Activated T-cell treated with anti-CD3 and anti-CD28 coated beads, Interleukin-2, amount 50 U/mL, for 1 hour (primary cell): ENCODE measurements at places on chromosomes 12 and 14.

GRCh38 chr14:51535443-51536044, 116.2 kb upstream of the FRMD6 start:
- DNase-seq: no peak

DNA sequence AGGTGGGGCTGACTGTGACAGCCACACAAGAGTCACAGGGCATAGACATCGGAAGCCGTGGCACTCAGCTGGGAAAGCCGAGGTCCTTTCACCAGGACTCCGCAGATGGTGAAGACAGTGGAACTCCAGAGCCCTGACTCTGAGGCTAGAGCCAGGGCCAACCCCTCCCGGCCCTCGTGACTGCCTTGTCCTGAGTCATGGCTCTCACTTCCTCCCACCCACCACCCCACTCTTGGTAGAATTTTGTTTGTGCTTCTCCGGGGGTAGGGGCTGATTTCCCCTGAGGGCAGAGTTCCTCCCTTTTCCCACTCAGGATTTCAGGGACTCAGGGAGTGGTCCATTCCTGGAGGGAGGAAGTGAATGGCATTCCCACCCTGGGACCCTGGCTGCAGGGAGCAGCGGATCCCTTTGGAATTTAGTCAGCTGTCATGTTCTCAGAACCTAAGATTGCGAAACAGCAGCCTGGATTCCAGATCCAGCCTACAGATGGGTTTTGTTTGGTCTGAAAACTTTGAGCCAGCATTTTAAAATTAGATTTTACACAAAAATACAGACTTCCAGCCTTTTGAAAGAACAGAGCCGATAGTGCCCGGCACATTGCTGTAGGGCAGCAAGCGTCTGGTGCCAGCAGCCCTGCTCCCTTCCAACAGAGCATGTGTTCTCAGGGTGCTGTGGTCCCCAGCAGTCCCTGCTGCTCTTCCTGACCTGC, 50.7 kb downstream of the TPCN1 start:
- no peak for DNase-seq

DNA sequence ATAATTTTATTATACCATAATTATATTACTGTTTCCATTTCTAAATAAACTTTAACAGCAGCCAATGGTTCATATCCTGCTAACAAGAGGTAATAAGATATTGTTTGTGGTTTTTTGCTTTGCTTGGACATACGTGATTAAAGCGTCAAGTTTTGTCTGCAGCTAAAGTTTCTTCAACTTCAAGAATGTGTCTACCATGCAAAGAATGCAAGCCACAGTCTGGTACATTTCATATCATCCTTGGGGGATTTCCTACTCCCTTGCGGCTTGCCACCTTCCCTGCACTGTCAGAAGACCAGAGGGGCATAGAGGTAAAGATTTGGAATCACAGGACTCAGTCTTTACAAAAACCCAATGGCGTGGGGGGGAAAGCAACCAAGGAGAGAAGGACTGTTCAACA, 125.2 kb downstream of the MED13L start:
- no peak for DNase-seq

DNA sequence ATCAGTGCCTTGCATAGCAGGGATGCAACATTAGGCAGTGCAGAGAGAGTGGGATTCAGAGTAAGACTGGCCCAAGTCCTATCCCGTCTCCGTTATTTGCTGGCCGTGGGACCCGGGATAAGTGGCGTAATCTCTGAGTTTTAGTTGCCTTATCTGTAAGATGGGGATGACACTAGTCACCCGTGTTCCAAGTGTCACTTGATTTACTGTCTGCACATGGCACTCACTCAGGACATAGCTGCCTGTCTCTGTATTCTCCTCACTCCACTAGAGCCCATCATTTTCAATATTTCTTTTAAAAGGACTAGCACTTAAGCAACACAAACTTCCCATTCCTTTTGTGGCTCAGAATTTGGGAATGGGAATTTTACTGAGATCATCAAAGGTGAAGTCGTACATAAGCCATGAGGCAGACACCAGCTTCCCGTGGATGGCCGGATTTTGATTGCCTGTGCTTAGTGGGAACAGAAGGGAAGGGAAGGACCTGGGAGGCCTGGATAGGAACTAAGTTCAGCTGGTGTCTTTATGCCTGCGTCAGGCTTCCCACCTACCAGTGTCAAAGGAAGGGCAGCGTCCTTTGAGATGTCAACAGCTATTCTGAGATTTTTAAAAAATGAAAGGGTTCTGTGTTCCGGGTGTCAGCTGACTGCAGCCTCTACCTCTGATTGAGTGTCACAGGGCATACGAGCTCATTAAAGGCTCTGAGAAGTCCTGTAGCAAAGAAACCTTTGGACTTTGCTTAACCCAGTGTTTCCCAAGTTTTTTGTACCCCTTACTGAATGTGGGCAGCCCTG, 361.4 kb downstream of the CACNA1C start:
- DNase-seq: no peak

GRCh38 chr12:24979329-24979728, 30.4 kb upstream of the BCAT1 start:
- no peak for DNase-seq

DNA sequence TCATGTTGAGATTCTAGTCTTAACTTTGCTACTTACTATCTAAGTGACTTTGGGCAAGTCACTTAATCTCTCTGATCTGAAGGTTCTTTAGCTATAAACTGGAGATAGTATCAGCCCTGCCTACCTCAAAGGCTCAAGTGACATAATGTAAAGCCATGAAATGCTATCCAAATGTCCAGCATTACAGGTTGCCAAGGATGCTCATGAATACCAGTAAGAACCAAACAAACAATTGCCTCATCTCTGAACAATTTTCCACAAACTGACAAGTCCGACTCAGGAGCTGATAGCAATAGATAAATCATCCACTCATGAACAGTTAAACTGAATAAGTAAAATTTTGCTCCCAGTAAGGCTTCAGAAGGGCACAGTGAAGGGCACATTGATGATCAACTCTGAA, 51.5 kb downstream of the LMNTD1 start:
- DNase-seq: no peak

GRCh38 chr12:52903855-52904508, 894 bp downstream of the KRT8 start:
- peak; percentile 51 for DNase-seq

DNA sequence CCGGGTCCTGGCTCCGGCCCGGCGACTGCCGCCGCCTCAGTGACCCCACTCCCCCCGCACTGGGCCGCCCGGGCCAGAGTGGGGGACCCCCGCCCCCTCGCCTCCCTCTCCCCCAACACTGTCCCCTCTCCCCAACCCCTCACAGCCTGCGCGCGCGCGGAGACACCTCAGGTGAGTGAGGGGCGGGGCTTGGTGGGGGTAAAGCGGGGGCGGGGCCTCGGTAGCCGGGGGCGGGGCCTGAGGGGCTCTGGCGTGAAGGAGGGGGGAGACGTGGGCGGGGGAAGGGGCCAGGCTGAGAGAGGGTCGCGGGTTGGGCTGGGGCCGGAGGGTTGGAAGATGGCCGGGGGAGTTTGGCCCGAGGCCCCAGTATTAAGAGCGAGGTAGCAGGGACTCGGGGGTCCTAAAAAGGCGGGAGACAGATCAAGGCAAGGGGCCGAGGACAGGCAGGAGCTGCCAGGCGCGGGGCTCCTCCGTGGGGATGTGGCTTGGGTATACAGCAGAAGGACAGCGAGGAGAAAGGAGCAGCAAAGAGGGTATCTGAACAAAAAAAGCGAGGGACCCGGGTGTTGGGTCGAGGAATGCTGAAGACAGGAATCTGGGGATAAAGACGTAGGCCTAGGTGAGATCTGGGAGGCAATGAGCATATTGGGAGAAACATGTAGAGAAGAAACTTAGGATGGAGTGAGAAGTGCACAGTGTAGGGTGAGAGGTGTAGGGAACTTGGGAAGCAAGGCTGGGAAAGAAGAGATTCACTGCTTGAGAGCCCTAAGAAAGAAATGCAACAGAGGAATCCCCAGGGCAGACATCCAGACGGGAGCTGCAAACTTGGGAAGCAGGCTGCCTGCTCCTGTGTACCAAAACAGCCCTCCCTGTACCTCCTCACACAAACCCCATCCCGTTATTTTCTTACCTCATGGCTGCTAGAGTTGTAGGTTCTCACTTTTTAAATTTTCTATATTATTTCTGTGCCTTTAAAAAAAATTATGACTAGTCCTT, 10.8 kb downstream of the SUOX start:
- DNase-seq: peak; percentile 76

DNA sequence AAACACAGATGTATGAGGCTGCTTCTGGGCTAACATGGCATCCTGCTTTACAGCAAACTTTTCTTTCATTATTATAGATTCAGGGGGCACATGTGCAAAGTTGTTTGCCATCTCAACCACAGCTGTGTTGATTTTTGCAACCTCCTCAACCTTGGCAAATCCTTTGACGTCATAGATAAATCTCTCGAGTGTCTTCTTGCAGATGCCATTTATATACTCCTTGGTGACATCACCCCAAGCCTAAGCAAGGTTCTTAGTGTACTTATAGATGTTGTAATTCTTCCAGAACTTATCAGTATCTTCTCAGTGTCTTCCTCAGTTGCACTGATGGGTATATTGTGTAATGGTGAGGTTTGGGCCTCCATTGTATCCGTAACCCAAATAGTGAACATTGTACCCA, 135.4 kb upstream of the RPH3A start:
- no peak for DNase-seq

DNA sequence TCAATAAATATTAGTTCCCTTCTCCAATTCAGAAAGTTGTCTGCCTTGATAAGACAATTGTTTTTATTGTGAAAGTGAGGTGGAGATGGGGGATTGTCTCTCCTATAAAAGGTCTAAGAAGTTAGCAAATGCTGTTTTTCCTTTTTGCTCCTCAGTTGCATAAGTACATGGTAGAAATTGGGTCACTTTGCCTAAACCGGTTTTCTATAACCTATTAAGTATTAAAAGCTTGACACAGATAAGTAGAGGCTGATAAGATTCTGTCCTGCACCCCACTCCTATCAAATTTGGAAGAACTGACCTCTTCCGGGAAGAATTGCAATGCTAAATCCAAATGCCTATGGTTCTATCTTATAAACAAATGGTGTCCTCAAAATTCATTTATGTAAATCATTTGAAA, 7.0 kb downstream of the SLCO1B1 start:
- no peak for DNase-seq

DNA sequence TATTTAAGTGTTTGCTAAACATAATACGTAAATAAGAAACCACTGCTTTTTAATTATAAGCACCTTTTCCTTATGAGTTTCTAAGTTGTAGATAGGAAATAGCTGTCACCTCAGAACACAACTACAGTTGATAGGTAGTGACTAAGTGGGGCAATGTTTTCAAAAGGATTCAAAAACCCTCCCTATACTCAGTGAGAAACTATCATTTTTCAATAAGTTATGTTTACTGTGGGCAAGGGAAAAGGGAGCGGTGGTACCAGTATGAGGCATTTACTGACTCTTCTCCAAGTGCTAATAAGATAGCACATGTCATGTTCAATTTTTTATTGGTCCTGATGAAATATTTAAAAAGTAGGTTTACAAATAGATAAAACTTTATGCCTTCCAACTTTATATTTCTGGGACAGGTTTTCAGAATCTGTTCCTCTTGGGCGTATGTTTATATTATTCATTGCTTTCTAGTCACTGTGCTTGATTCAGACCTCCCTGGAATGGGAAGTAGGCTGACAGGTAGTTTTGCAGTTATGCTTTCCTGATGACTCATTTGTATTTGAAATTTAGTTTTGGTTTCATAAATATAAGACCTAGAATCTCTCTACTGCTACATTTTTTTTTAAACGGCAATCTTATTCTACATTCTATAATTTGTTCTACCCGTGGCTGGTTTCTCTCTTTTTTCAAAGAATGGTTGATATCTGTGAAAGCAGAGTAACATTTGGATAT, 153.1 kb downstream of the TMEM117 start:
- no peak for DNase-seq

DNA sequence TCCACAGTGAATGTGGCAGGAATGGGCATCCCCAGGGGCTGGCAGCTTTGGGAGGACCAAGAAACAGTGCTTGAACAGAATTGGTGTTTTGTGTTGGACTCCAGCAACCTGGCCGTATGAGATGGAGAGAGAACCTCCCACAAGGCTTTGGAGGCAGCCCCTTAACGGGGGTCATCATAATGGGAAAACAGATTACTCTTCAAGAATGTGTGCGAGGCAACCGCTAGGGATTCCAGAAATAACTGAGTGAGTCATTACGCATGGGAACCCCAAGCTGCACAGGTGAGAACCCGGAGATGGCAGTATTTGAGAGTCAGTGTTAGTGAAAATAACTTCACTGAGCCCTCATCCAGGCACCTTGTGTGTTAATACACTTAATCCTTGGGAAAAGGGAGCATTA, 567.8 kb upstream of the TBX3 start:
- no peak for DNase-seq

GRCh38 chr12:14774906-14775635, 28.2 kb downstream of the WBP11 start:
- DNase-seq: peak; percentile 50

DNA sequence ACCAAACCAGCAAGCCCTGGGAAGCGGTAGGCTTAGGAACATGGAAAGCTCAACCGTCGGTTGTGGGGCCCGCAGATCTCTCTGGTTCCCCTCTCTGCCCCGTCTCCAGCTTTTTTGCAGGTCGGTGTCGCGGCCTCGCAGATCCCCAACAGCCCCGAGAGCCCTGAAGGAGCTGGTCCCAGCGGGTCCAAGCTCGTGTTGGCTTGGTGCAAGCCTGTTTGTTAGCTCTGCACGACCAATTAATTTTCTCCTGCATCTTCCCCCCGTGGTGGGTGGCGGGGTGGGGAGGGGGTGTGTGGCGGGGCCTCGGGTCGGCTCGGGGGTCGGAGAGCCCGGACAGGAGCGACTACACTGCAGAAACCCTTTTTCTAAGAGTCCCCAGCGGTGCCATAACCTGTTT, 449 bp upstream of the SLC24A4 start:
- DNase-seq: no peak

DNA sequence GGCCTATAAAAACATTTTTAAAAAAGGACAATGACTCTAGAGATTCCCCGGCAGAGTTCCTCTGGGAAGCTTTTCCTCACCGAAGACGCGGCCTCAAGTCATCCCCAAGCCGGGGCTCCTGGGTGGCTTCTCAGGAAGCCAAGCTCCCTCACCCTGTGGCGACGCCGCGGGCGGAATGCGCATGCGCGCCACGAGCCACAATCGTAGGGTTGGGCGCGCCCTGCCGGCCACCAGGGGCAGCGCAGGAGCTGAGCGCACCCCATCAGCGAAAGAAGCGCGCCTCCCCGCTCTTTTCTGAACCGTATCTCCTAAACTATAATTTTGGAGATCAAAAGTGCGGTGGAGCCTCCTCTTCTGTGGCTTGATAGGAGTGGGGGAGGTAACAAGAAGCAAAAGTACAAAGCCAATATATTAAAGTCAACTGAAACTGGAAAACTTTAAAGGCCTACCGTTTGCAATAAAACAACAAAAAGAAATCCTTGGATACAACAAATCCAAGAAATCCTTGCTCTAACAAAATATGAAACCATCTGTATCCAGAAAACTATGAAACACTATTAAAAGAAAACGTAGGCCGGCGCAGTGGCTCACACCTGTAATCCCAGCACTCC, 17.4 kb upstream of the CHFR start:
- peak; percentile 94 for DNase-seq

- peak; percentile 37 for DNase-seq
Measured at GRCh38 chr14:58571769-58572472, 65.8 kb upstream of the DACT1 start.

- no peak for DNase-seq
Measured at GRCh38 chr12:93960521-93960920, 187.9 kb upstream of the PLXNC1 start.

- no peak for DNase-seq
Measured at GRCh38 chr14:100677554-100678468, 48.9 kb upstream of the DLK1 start.

GRCh38 chr14:102320033-102320660, 601 bp downstream of the ZNF839 start:
- peak; percentile 72 for DNase-seq

GRCh38 chr14:24093901-24094840, at the start of gene PCK2:
Gene PCK2, plus strand, starts transcription at chr14:24094311. Its CDS starts 95 bp downstream, at chr14:24094406.
- peak; percentile 78 for DNase-seq

- no peak for DNase-seq
Measured at GRCh38 chr14:89165189-89166181, 251.5 kb downstream of the FOXN3 start.
